NCI-H226 (cell line): ENCODE measurements at places on chromosomes 6 and 20.
A peak's percentile ranks its signal among the peaks of the same experiment; 100 is the strongest.

DNA sequence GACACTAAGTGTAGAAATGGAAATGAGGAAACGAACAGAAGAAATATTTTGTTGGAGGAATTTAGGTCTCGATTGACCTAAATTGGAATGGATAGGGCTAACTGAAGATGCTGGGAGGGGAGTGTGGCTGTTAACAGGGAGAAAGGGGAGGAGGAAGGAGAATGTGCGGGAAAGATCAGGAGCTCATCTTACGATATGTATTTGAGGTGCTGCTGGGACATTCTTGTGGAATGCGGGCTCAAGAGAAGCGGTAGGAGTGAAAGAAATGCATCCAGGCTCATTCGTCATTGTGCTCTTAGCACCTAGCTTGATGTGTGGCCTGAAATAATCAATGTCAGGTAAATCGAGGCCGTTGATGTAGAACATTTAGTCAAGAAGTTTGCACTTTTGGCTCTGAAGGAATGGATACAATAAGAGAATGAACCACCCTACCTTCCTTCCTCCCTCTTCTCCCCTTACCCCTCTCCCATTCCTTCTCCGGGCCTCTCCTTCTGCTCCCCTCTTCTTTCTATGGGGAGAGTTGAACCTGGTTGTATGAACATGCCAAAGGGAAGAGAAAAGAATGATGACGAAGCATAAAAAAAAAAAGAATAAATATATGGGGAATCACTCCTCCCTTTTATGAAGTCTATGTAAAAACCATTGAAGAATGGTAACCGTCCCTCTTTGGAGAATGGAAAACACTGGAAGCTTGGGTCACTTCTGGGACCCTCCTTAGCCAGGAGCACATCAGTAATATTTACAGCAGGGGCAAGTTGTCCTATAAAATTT lies 70.9 kb downstream of the SASH1 start:
- no peak for DNase-seq

GRCh38 chr6:33250731-33251130 lies 20.9 kb downstream of the VPS52 start:
- no peak for DNase-seq

GRCh38 chr6:119830069-119830468 lies 480.5 kb upstream of the MAN1A1 start:
- DNase-seq = no peak

DNA sequence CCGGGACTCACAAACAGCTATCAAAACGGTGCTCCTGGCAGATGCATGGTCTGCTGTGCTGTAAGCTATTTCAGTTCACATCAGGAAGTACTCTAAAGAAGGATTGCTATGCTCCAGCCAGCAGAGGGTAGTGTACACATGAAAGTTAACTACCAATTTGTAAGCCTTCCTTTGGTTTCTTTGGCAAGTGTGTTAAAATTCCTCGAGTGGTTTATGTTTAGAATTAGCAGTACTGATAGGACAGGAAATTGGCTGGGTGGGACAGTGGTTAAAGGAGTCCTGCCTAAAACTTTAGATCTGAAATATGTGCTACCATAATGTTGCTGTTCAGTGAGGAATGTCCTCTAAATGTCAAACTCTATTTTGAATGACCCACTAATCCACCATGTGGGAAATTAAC lies 47.4 kb downstream of the TRMT11 start:
- peak; percentile 66 for DNase-seq

- peak; percentile 39 for DNase-seq
Measured at GRCh38 chr6:32700391-32701040, 34.1 kb upstream of the HLA-DQB1 start.

GRCh38 chr20:23697947-23698346 lies 9.1 kb upstream of the CST4 start:
- no peak for DNase-seq

DNA sequence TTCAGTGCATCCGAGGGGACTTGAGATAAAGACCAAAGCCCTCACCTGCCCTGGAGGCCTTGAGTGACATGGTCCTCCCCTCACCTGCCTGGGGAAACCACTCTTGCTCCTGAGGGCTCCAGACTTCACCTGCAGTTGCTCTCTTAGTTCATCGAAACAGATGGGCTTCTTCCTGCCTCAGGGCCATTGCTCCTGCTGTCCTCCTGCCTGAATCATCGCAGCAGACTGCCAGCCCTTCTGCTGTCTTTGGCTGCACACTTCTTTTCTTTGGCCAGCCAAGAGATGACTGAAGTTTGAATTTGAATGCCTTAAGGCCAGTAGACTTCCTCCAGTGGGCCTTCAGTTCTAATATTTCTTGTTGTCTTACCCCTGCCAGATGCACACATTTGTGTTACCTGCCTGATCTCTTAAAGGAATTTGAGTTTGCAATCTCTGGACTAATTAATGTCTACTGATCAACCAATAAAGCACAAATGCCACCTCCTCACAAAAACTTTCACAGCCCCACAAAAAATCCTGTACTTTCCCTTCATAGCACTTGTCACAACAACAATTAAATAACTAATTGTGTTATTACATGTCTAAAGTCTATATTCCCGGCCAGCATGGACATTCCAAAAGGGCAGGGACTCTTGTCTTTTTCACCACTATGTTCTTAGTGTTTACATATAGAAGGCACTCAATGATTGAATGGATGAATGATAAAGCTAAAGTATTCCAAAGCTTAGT lies 56.7 kb upstream of the SGK1 start:
- DNase-seq = peak; percentile 28

GRCh38 chr6:40933864-40934263 lies 105.2 kb downstream of the UNC5CL start:
- DNase-seq = no peak

DNA sequence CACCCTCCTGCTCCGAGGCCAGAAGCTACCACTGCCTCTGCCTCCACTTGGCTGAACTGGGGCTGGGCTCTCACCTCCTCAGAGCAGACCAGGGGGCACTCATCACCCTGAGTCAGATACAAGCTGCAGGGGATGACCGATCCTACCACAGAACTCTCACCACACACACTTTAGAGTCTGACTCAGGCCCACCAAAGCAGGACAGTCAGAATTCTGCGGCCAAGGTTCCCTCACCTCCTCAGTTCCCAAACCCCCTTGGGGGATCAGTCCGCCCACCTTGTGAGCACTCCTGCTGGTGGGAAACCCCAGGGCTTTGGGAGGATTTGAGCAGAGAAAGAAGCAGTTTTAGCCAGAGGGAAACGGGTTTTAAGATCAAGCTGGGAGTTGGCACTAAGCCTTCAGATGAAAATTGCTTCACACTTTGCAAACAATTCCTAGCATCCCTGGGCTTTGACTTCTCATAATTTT lies 587.8 kb upstream of the JAG1 start:
- peak; percentile 68 for DNase-seq

GRCh38 chr6:104858642-104859041 lies 1.1 kb downstream of the HACE1 start:
- DNase-seq = no peak

- DNase-seq = peak; percentile 94
Measured at GRCh38 chr20:48771542-48771941, 56.3 kb downstream of the PREX1 start.

DNA sequence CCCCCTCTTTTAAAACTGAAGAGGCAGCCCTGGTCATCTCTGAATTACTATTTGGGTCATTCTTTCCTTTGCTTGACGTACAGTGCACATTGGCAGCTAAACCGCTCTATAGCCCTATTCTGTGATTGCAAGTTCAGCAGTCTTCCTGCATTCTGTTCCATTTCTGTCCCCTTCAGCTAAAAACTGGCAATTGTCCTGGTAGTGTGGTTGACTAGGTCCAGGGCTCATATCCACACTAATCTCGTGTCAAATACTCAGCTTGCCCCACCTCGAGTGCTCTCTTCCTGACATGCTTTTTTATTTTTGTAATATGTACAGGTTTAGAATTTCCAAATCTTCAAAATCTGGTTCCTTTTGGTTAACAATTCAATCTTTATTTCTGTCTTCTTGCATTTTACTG lies 282.1 kb downstream of the THBS2 start:
- DNase-seq = no peak

GRCh38 chr20:49964964-49965780 lies 17.6 kb upstream of the SNAI1 start:
- peak; percentile 29 for DNase-seq

DNA sequence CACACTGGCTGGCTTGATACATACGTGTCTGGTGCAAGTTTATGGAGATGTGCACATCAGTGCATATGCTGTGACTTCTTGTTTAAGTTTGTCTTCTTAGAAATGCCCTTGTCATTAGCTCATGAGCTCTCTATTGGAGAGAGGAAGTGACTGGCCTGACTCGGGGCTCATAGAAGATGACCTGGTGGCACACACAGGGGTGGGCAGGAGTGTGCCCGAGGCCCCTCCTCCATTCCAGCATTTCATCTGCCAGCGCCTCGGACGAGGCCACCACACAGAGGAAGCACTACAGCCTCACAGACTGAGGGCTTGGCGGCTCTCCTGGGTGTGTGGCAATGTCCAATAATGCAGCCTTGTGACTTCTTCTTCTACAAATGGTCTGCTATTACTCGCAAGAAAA lies 109.7 kb downstream of the FAM120B start:
- no peak for DNase-seq

- no peak for DNase-seq
Measured at GRCh38 chr6:117494283-117494682, 11.8 kb downstream of the DCBLD1 start.

- no peak for DNase-seq
Measured at GRCh38 chr6:20481281-20481680, 53.0 kb upstream of the CDKAL1 start.

DNA sequence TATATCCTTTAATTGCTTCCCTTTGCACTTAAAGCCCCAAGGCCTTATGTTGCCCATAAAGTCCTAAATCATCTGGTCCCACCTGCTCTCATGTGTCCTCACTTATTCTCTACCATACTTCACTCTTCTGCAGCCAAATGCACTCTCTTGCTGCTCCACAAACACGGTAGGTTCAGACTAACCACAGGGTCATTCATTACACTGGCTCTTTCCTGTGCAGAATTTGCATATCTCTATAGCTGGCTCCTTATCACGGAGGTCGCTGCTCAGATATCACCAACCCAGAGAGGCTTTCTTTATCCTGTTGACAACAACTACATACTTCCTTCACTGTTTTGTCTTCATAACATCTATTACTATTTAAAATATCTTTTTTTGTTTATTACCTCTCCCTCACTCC lies 86.8 kb downstream of the MOXD1 start:
- DNase-seq = no peak

GRCh38 chr6:132359886-132360285 lies 41.4 kb downstream of the MOXD1 start:
- no peak for DNase-seq

- peak; percentile 85 for DNase-seq
Measured at GRCh38 chr6:7691675-7692452, 34.0 kb upstream of the BMP6 start.

DNA sequence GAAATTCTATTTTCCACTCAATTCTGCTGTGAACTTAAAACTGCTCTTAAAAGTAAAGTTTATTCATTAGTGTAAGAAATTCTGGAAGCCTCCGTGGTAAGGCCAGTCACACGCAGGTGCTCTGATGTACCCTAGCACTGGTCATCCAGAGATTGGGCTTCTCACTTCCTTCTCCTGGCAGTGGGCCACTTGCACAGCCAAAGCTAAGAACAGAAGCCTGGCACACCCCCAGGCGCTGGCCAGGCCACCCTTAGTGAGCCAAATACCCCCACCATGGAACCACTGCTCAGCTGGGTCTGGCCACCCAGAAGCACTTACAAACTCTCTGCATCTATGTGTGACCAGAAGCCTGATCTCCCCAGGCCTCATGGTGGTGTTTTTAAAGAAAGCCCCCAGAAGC lies 35.3 kb upstream of the ARFGEF2 start:
- DNase-seq = no peak

GRCh38 chr6:14775528-14775927 lies 470.3 kb upstream of the JARID2 start:
- no peak for DNase-seq

DNA sequence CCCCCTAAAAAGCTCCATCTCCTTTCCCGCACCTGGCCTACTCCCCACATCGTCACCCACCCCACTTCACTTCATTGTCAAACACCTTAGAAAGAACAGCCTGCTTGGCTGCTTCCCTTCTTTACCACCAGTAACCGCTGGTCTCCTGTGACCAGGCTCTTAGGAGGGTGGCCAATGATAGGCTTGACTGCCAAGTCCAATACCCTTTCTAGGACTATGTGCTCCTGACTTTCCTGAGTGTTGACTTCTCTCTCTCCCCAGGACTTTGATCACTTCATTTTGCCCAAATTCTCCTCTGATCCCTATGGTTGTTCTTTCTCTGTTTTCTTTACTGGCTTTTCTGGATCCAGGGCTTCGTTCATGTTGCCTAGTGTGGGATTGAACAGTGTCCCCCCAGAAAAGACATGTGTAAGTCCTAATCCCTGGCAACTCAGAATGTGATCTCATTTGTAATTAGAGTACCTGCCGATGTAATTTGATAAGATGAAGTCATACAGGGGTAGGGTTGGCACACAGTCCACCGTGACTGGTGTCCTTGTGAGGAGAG lies 254.0 kb downstream of the GMDS start:
- no peak for DNase-seq

GRCh38 chr6:158737082-158737709 lies 82.0 kb downstream of the EZR start:
- no peak for DNase-seq

DNA sequence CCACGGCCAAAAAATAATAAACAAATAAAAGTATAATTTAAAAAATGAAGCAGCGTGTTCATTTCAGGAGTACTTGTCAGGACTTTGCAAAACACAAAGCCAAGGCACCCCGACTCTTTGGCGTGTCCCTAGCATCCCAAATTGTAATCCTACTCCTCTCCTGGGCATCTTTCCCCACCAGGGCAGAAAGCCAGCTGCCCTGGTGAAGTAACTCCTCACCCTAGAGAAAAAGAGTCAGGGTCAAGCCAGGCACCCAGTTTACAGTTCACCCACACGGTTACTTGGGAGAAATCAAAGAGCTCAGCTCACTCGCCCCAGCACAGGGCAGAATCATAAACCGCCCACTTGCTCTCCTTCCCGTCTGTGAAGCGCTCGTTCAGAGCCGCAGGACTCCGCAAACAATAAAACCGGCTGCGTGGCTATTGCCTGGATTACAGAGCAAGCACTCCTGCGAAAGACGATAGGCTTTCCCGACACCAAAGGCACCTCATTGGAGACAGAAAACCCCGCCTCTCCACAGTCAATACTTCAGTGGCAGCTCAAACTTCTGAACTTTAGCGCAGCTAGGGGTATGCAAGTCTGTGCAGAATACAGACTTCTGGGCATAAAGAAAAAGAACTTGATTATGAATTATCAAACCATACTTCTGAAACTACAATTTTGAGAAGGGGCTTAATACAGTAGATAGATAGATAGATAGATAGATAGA lies 73.0 kb upstream of the NHSL1 start:
- DNase-seq = no peak

GRCh38 chr6:36283608-36284007 lies 13.7 kb downstream of the PNPLA1 start:
- no peak for DNase-seq

DNA sequence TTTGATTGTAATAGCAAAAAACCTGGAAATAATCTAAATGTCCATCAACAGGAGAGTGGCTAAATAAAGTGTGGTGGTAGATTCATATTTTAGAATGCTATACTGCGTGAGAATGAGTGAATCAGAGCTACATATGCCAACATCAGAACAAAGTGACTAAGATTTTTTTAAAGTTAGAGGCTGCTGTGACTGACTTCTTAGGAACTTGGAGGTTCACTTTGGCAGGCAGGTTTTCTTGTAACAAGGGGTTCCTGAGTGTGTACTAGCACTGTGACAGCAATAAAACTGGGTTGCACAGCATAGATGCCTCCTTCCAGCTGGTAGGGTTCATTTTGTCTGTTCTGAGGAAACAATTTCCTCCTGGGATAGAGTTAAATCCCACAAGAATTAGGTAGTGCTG lies 75.3 kb upstream of the ENPP5 start:
- DNase-seq = no peak
